ENCODE measurements at places on chromosomes 3 and 15.

DNA sequence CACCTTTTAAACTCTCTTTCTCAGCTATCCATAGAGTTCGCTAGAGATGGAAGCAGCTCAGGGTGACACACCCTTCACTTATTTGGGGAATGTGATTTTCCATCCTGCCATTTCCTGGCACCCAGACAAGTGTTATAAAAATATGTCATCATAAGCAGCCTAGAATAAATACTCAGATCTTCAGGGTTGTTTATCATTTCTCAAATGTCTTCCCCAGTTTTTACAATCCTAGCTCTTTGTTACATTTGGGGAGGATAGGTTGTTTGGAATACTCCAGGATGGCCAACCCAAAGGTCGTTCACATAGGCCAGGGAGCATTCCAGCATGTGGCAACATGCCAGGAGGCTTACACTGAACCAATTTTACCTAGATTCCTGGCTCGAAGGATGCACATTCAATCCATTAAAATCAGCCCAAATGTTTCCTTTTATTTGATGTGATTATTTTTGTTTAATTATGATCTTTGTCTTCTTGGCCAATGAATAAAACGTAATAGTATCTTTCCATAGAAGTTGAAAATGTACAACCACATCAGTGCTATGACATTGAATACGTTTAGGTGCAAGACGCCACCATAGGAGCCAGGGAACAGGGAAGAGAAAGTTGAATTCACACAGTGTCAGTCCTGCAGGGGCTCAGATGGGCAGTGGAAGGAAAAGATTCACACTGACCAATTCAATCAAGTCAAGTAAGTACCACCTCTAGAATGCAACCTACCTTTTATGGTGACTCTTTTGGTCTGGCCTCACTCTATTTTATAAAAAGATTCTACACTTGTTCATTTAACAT lies 537.7 kb upstream of the MDFIC2 start:
- no peak for DNase-seq

DNA sequence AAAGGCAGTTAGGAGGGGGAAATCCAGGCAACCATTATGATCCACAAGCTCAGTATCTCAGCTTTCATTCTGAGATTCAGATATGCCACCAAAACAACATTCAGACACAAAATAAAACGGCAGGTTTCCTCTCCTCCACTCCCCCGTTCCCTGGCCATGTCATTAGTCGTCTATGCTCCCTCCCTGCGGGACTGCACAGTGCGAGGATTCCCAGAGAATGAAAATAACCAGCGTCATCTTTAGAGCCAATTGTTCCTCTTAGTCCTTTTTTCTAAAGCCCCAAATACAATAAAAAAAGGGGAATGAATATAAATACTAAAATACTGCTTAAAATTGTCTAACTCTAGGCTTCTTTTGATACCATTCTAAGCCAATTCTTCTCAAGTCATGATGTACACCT lies 7.8 kb upstream of the SLCO3A1 start:
- DNase-seq, result no peak

- no peak for DNase-seq
Measured at GRCh38 chr3:3082234-3082924, 27.8 kb downstream of the IL5RA start.

DNA sequence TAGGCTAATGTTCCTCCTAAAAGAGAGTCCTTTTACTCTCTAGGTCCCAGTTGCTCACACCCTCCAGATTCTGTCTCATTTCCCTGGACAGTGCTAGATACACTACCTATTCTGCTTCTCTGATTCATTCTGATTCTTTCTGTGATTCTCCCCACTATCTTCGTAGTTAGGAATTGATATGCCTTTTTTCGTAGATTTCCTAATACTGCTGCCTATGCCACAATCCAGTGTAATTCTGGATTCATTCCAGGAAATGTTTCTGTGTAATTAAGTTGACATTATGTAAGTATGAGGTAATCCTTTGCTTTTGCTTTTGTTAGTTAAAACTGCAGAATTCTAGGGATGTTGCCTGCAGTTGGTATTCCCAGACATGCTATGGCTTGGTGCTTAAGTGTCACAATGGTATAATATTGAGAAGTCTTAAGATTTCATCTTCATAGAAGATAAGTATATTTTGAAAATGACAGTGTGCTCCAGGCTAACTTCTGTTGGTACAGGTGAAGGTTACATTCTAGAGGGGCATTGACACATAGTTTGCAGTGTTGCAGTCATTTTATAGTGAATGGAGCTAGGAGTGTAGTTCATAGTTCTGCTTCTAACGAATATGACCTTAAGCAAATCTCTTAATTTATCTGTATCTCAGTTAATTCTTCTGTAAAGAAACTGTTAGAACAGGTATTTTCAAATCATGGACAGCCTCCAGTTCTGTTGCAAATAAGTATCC lies 54.3 kb downstream of the RIOX2 start:
- DNase-seq, result no peak

- no peak for DNase-seq
Measured at GRCh38 chr3:168116279-168116678, 20.6 kb upstream of the GOLIM4 start.

DNA sequence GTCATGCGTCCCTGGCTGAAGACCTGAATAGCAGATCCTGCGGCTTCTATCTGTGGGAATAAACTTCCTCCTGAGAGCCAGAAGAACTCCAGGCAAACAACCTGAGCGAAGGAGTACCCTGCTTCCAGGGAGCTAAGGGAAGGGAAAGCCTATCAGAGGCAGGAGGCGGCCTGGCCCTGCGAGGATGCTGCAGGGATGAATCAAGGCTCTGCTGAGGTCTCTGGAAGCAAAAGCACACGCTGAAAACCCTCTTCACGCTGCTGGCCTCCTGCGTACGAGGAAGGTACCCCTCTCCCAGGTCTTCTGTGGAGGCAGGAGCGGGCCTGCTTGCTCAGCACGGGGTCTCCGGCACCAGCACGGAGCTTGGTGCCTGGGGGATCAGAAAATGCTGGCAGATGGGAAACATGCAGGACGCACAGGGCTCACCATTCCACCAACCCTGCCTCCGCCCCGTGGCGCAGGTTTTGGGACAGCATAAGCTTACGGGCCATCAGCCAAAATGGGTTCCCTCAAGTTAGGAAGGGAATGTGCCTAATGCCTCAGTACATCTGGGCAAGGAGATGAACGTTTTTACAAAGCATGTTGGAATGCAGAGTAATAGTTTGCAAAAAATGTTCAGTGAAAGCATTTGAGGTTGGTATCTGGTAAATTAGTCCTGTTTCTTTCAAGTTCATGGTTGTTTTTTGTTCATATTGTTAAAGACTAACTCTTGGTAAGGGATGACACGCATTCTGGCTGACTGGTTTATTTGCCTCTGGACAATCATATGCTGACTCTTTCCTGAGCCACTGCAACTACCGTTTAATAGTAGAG lies 72.3 kb downstream of the CHSY1 start:
- no peak for DNase-seq

DNA sequence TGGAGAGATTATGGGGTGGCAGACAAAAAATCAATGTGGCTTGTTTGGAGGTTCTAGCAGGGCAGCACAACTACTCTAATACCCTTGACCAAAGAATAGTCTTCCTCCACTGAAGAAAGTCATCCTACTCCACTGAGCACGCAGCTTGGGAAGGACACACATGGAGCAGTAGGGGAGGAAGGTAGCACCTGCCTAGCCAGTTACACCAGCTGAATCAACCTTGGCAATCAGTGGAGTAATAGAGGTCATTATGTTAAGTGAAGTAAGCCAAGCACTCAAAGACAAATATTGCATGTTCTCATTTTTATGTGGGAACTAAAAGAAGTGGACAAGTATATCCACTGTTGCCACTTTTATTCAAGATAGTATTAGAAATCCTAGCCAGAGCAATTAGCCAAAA lies 555.8 kb upstream of the ALCAM start:
- no peak for DNase-seq

GRCh38 chr15:55829826-55830225 lies 86.9 kb upstream of the PRTG start:
- DNase-seq, result no peak

GRCh38 chr15:84839714-84840113 lies 22.6 kb downstream of the ALPK3 start:
- no peak for DNase-seq

GRCh38 chr3:16884084-16884747 lies 539 bp upstream of the PLCL2 start:
- peak; percentile 58 for DNase-seq

- no peak for DNase-seq
Measured at GRCh38 chr3:36164400-36164799, 215.9 kb upstream of the STAC start.

GRCh38 chr3:23811919-23812318 lies 6.2 kb downstream of the UBE2E1 start:
- no peak for DNase-seq

GRCh38 chr3:22089284-22089683 lies 338.3 kb upstream of the ZNF385D start:
- no peak for DNase-seq

DNA sequence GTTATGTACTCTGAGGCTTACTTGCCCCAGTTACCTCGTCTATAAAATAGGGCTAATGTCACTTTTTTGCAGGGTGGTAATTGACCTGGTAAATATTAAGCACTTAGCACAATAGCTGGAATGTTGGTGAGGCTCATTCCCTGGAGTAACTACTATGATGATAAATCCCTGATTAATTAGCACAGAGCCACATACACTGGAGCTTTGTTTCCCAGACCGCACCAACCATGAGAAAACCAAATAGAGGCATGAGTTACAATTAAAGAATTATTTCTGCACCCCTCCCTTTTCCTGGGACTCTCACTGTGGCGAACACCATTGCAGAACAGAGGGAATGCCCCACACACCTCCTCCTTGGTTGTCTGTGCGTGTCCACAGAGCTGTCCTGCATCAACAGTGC lies 76.6 kb upstream of the CPOX start:
- DNase-seq, result no peak

DNA sequence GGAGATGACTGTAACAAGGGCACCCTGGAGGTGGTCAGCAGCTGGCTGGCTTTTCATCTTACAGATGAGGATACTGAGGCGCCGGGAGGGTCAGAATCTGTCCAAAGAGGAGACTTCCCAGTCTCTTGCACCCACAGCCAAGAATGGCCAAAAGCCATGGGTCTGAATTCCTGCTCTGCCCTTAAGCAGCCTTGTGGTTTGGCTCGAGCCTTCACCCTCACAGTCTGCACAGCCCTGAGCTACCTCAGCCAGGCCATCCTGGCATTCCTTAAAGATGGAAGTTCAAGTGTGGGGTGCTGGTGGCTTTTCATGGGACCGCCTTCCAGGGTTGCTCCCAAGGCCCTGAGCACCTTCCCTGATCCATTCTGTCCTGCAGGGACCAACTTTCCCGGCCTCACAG lies 59.2 kb downstream of the CACNA2D2 start:
- DNase-seq, result no peak

DNA sequence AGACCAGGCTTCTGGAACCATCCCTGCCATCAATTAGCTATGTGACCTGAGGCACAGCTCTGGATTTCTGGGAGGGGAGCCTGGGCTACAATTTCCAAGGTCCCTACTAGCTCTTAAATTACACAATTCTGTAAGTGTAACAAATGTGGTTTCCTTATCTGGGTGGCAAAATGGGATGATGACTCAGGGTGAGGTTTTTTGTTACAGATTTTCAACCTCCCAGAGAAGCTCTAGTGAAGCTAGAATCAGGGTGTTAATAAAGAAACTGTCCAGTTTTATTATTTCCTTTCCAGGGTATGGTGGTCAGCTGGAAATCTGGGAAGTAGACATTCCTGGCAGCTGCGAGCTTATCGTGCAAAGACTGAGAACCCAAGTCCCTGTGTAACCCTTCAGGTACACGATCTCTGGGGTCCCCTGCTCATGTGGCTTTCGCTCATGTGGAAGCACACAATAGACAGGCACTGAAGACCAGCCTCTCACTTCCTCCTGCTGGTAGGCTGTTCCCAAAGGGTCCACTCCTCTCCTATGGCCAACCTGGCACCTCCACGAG lies 7.3 kb downstream of the RAB27A start:
- no peak for DNase-seq

DNA sequence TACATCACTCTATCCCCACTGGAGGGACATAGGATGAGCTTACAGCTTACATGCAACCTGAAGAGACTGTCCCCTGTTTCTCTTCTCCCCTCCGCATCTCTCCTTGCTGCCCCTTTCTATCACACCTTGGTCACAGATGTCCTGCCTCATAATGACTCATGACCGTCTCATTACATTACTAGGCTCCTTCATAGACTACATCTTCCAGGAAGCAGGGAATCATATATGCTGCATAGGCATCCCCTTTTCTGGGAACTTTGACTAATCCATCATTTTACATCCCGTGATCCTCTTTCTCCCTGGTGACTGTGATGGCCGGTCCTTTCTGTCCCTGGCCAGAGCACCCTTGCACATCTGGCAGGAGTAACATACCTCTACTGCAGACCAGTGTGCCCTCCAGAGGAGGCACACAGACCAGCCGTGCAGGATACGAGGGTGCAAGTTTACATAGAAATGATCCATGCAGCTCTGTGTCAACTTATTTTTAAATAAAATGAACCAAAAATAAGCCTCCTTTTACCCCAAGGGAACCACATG lies 188.9 kb downstream of the CACNA2D3 start:
- no peak for DNase-seq

GRCh38 chr15:48667701-48668100 lies 22.2 kb upstream of the FBN1 start:
- no peak for DNase-seq

DNA sequence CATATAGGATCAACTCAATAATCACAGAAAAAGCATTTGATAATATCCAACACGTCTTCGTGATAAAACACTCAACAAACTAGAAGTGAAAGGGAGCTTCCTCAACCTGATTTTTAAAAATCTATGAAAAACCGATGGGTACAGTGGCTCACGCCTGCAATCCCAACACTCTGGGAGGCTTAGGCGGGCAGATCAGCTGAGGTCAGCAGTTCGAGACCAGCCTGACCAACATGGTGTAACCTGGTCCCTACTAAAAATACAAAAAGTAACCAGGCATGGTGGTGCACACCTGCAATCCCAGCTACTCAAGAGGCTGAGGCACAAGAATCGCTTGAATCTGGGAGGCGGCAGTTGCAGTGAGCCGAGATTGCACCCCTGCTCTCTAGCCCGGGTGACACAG lies 2.2 kb upstream of the MFGE8 start:
- DNase-seq, result no peak

DNA sequence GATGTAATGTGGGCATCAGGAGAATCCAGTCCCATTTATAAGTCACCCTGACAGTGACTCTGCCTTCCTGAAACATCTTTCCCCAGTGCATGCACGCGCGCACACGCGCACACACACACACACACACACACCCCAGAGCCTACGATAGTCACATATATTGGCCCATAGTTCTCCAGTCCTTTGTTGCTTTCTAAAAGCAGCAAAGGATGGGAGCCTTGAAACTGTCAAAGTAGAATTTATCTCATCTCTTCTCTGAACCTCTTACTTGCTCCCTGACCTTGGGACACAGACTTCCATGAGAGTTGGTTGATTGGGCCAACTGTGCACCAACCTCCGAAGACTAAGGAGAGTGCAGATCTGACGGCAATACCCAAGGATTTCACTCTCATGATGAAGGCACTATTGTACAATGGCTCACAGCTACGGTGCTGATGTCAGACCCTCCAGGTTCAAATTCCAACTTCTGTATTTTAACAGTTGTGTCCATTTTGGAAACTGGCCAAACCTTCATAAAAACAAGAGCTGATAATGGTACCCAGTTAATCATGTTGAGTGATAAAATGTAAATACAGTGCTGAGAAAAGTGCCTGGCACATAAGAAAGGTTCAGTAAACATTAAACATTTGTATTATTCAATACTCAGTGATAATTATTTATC lies 8.3 kb downstream of the CPA3 start:
- DNase-seq, result no peak

- DNase-seq, result no peak
Measured at GRCh38 chr3:128988286-128988685, 5.6 kb downstream of the CFAP92 start.

GRCh38 chr3:1235526-1236120 lies 142.8 kb downstream of the CNTN6 start:
- DNase-seq, result no peak

Measured in activated CD4-positive, CD25-positive, alpha-beta regulatory T cell (primary cell).